ENCODE measurements at places on chromosomes 3 and 15.

GRCh38 chr3:195197765-195198425, 73.1 kb downstream of the XXYLT1 start:
- no peak for DNase-seq

GRCh38 chr3:127002195-127003174, 19.6 kb downstream of the PLXNA1 start:
- no peak for DNase-seq

- no peak for DNase-seq
These were observed 4.1 kb downstream of the OR4F6 start for GRCh38 chr15:101807345-101807945.

GRCh38 chr3:5221701-5222100, 34.2 kb downstream of the EDEM1 start:
- DNase-seq, result no peak

DNA sequence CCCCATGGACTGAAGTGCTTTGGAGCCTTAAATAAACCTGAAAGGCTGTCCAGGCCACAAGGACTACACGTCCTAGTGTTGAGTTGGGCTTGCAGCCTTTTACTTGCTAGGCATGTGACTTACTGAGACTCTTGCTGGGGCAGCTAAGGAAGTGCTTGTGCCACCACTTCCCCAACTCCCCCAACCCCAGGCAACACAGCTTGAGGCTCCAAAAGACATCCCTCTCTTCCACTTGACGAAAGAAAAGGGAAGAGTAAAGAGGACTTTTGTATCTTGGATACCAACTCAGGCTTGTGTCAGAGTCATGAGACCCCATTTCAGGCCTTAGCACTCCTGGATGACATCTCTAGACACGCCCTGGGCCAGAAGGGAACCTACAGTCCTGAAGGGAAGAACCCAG, 109.8 kb downstream of the XRN1 start:
- no peak for DNase-seq

All from T-helper 22 cell (primary cell).